ENCODE measurements at places on chromosomes 12 and 14.

DNA sequence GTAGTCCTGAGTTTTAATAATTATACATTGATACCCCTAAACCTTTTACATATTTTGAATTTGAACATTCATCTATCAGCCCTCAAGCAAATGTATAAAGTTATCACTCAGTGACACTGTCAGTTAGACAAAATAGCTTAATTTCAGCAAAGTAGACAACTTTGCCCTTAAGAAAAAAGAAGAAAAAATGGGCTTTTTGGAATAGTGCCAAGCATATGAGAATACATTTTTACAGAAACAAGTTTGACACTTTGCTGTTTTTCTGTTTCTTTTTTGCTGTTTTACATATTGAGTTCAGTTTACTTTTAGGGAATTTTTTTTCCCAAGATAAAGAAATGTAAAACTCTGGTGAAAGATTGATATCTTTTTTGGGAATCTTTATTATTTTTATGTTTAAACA is 14.3 kb downstream of the TBK1 start:
- no peak for DNase-seq

DNA sequence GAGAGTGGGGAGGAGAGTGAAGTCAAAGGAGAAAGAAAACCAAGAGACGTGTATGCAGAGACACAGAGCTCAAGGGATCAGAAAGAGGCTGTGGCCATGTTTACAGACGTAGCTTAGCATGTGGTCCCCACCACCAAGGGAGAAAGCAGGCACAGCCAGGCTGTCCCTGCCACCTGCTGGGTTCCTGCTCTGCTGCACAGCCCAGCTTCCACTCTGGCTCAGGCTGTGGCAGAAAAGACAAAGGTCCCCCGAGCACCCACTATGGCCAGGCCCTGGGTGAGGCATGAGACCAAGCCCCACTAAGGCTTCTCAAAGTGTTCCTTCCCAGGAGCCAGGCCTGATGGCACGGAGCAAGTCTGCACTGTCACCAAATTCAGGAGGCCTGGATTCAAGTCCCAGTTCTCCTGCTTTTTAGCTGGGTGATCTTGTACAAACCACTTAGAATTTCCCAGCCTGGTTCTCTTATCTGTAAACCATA is 25.9 kb upstream of the COL2A1 start:
- DNase-seq: no peak

DNA sequence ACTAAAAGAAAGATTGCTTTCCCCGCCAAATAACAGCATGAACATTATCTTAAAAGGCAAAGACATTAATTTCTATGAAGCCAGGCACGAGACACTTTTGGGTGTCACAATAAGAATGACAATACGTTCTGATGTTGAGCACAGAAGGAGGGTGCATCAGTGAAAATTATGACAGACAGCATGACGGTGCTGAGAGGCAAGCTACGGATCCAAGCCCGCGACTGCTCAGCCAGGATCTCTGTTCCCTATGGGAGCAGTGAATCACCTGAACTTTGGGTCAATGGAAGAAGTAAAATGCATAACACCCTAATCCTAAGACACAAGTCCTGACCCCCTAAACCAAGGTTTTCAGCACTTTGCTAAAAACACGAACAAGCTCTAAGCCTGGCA is 51.7 kb downstream of the SLC25A47 start:
- DNase-seq: no peak

DNA sequence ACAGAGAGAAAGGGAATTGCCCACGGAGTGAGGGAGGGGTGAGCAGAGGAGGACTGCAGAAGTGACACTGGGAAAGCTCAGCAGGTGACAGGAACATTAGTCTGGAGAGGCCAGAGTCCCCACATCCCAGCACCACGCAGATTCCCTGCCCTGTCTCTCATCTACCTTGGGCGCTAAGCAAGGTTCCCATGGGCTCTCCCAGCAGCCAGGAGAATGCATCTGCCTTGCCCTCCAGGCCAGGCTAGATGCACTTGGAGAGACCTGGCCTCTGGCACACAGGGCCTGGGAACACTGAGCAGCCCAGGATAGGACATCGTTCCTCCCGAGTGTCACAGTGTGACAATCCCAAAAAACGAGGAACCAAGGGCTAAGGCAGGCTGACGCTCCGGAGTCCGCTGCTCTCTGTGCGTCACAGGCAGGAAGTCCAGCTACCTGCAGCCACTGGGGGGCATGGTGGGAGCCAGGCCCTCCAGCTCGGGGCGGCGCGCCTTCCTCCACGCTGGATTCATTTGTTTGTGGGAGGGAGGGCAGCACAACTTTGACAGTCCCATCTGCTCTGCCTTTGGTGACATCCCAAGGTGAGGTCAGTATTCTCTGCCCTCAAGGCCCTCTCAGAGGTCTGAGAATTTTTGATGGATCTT is 5.4 kb upstream of the NGB start:
- DNase-seq: no peak

DNA sequence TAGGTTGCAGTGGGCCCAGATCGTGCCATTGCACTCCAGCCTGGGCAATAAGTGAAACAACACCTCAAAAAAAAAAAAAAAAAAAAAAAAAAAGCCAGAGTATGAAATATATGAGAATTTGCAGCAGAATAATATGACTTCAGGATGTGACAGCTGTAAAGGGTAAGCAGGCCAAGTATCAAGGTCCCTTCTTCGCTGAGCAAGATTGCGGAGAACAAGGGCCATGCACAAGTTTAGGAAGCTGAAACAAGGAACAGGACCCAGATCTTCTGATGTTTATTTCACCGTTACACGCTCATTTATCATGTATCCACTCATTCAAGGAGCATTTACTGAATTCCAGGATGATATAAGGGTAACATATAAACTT is 659 bp upstream of the FOXJ2 start:
- no peak for DNase-seq

DNA sequence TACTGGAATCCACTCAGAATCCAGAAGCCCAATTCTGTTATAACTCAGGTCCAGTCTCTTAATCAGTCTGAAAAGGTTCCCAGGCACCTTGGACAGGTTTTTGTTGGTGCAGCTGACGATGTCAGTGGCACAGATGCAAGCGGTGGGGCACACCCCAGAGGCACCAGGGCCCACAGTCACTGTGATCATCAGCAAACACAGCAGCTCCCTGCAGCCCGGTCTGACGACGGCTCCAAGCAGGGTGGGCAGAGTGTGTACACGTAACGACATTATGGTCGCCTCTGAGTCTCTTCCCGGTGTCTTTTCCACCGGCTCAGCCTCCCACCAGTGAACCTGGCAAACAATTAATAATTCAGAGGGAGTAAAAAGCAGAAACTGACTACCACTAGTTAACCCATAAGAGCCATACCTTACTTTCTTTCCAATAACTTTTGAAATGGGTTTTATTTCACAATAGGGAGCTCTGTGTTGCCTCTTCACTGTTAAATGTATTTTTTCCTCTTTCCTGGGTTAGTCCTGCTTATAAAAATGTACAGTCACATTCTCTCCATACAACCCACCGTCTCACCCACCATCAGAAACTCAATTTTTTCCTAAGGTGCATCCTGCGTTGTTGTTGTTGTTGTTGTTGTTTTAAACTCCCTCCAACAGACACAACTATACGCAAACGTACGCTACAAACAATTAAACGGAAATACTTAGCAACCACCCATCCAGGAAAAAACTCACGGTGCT is 521 bp upstream of the PCED1B start:
- peak; percentile 38 for DNase-seq

- DNase-seq: no peak
Measured at GRCh38 chr12:20097626-20098025, 270.7 kb upstream of the PDE3A start.

- DNase-seq: no peak
Measured at GRCh38 chr14:24432259-24433131, 2.7 kb downstream of the KHNYN start.

- DNase-seq: no peak
Measured at GRCh38 chr14:91254461-91254860, 10.0 kb upstream of the GPR68 start.

GRCh38 chr14:66624336-66624937 is 116.5 kb downstream of the GPHN start:
- DNase-seq: peak; percentile 65

DNA sequence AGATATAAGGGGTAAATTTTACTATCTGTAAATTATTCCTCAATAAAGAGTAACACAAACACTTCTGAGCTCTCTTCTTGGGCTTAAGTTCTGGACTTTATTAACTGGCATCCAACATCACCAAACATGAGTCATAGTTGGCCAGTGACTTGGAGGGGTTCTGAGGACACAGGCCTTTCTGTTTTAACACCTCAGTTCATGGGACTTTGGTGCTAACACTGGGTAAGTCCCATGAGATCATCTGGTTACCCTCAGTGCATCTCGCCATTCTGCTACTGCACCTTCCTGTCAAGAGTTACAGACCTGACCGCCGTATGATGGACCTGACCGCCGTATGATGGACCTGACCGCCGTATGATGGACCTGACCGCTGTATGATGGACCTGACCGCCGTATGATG is 9.9 kb downstream of the SLC15A4 start:
- DNase-seq: no peak

DNA sequence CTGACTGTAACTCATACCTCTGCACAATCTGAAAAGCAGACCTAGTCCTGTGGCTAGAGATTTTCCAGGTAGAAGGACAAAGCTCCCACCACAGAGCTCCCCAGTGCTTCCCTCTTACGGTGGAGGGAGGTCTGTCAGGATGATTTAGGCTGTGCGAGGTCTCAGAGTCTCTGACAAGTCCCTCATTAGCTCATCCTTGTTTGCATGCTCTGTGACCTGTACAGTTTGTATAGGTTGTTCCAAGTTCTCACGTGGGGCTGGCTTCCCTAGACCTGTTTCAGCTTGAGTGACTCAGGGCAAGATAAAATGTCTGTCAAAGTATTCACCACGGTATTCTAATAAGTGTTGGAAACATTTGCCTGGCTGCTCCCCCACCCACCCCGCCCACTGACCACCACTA is 34.8 kb downstream of the ASCL1 start:
- no peak for DNase-seq

DNA sequence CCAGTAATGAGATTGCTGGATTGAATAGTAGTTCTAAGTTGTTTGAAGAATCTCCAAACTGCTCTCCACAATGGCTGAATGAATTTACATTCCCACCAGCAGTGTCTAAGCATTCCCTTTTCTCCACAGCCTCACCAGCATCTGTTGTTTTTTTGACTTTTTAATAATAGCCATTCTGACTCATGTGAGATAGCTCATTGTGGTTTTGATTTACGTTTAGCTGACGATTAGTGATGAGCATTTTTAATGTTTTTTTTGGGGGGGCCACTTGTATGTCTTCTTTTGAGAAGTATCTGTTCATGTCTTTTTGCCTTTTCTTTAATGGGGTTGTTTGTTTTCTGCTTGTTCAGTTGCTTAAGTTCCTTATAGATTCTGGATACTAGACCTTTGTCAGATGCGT is 8.1 kb upstream of the SLC15A5 start:
- DNase-seq: no peak

DNA sequence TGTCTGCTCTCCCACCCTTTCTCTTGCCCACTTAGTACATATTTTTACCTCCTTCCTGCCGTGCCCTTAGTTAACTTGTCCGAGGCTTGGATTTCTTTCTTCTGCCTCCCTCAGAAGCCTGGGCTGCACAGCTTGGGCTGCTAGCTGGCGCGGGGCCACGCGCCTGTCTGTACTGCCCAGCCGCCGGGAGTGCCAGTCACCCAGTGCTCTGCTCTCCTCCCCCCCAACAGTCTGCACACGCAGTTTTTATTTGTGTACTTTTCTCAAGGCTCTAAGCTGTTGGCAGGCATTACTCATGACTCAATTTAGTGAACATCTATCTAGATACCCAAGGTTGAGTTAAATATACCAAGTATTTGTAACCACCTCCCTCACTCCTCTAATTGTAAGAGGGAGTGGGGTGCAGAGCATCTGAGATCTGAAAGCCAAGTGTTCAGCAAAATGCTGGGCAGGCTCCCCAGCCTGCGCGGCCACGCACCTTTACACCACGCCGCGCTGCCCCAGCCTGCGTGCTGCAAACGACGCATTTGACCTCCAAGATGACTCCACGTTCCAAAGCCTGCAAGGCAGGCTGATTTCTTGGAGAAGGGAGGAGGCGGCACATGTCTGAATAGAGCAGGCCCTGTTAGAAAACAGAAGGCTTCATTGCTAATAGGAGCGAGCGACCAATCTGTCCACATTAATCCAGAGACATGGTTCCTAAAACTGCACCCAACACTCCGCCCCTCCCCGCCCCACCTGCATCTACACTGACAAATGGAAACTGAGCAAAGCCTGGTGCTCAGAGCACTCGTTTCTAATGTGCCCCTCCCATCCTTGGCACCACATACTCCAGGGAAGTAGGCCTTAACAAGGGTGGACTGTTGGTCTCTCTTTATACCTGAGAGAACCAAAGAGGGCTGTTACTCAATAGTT is 18.2 kb upstream of the CACNA2D4 start:
- peak; percentile 14 for DNase-seq

- no peak for DNase-seq
Measured at GRCh38 chr14:93716002-93716745, 72.1 kb downstream of the PRIMA1 start.

DNA sequence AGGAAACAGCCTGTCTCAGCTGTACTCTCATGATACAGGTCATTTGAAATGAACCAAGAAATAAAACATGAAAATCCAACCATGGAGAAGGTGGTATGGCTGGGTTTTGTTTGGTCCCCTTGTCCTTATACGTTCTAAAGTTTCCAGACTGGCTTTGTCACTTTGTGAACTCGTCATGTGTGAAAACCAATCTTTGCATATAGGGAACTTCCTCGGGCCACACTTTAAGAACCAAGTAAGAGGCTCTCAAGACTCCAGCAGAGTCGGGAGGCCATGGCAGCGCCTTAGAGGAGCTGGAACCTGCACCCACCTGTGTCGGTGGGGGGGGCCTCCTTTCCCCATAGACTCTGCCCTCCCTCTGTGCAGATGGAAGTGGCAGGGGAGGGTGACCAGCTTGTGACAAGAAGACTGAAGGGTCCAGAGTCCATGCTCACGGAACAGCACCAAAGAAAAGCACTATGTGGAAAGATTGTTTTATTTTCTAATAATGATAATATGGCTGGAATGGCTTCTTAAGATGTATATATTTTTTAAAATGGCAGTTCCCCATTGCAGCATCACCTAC is 125.3 kb downstream of the ESRRB start:
- DNase-seq: no peak

- DNase-seq: peak; percentile 72
Measured at GRCh38 chr14:50559990-50560930, at the start of gene ATL1. TSS of gene ATL1 (plus strand) at chr14:50560145. CDS start at chr14:50560266, 121 bp downstream.

DNA sequence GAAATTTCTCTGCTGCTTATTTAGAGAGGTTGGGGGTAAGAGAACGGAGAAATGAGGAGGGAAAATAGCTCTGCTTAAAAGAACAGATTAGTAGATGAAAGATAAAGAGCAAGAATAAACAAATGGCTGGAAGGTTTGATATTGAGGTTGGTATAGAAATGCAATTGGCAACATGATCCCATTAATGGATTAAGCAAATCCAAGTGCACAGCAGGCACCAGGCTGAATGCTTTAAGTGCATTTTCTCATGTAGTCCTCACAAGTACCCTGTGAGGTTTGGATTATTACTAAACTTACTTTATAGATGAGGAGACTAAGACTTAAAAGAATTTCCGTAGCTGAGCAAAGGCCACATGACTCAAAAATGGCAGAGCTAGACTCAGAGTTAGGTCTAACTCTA is 76.9 kb upstream of the ATF1 start:
- no peak for DNase-seq

DNA sequence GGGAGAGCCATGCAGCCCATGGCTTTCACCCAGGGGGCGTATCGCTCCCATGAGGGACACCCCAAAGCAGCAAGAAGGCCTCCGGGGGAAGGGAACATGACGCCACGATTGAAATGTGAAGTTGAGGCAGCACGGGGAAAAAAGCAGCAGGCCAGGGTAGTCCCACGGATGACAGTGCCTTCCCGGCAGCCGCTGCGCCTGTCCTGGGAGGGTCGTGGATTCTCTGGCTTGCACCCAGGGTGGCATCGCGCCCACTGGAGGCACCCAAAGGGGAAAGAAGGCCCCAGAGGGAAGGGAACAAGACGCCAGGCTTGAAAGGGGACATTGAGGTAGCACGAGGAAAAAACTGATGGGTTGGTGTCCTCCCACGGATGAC is 161.6 kb upstream of the ALG10B start:
- DNase-seq: no peak
